Trophoblast cell (in vitro differentiated cells and primary cell): ENCODE measurements at places on chromosomes 5 and 9.
A peak's percentile ranks its signal among the peaks of the same experiment; 100 is the strongest.

- no peak for DNase-seq
These were observed 100.3 kb upstream of the ELAVL2 start for GRCh38 chr9:23926368-23926767.

- DNase-seq, result no peak
These were observed 2.1 kb downstream of the MGAT4B start for GRCh38 chr5:179804555-179804947.

DNA sequence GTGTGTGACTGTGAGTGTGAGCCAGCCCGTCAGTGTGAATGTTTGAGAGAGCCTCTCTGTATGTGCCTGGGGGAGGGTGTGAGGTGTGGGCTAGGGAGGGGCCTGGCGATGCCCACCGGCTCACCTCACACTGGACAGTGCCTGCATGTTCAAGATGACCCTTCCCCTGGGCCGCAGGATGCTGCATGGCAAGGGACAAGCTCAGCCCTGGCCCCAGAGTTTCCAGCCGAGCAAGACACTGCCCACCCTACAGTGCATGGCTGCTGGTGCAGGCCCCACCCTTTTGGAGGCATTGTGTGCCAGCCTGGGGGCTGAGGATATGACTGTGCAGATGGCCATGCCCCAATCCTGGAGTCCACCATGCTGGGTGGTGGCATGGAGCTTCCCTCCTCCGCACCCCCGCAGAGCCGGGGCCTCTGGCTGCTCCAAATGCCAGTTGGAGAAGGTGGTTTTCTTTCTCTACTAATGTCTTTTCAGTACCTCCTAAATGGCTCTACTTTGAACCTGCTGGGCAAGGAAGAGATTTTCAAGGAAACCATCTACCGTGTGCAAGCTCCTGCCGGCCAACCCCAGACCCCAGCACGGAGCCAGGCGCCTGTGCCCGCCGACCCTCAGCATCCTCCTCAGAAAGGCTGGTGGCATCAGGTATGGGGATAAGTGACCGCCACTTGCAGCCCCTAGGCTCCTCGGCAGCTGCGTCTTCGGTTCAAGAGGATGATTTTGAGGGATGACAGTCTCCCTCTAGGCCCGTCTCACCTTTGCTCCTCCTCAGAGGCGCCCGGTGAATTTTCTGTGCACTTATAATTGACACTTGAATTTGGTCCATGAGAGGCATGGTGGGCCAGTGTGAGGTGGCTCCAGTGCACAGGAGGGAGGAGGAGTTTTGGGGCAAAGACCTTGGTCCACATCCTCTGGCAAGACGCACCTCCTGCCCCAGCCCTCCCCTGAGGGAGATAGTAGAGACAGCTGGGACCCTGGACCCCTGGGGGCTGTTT is 27.7 kb downstream of the FGD3 start:
- no peak for DNase-seq

DNA sequence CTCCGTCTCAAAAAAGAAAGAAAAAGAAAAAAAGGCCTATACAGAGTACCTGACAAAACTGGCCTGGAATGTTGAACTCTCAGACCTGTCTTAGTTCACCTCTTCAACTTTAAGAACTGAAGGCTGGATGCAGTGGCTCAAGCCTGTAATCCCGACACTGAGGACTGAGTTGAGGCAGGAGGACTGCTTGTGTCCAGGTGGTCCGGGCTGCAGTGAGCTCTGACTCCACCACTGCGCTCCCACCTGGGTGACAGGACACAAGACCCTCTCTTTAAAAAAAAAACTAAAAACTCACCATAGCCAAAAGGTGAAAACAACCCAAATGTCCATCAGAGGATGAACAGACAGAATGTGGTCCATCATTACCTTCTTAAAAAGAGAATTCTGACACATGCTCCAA is 6.4 kb downstream of the MRPL41 start:
- DNase-seq, result no peak

- DNase-seq, result peak; percentile 63
These were observed 93.7 kb downstream of the WDR41 start for GRCh38 chr5:77398458-77398857.

- DNase-seq, result no peak
These were observed 76.8 kb upstream of the PHYKPL start for GRCh38 chr5:178309271-178310013.

DNA sequence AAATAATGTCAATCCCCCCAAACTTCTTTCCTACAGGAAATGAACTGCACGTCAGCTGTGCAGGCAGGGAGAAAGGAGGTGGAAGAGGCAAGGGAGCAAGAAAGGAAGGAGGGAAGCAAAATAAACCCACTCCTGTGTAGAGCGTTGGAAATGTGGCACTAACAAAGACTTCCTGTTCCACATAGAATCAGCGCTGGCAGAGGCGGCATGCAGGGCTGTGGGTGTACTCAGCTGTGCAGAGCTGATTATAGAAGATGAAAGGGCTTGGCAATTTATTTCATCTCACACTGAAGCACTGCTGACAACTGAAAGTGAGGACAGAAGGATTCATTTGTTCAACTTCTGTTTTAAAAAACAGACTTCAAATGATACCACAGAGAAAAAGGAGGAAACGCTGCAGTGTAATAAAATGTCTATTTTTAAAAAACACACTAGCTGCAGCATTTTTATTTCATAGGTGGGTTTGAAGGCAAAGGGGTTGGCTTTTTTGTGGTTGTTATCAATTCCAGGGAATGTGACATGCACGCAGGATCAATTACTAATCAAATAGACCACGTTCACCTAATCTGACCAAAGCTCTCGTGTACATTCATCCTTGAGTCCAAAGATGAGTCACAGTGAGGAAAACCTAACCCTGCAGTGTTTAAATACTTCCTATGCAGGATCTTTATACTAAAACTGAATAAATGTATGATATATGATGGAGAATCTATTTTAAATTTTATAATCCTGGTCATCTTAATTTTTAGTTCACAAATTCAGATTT is 583.5 kb downstream of the ZNF608 start:
- DNase-seq, result no peak

DNA sequence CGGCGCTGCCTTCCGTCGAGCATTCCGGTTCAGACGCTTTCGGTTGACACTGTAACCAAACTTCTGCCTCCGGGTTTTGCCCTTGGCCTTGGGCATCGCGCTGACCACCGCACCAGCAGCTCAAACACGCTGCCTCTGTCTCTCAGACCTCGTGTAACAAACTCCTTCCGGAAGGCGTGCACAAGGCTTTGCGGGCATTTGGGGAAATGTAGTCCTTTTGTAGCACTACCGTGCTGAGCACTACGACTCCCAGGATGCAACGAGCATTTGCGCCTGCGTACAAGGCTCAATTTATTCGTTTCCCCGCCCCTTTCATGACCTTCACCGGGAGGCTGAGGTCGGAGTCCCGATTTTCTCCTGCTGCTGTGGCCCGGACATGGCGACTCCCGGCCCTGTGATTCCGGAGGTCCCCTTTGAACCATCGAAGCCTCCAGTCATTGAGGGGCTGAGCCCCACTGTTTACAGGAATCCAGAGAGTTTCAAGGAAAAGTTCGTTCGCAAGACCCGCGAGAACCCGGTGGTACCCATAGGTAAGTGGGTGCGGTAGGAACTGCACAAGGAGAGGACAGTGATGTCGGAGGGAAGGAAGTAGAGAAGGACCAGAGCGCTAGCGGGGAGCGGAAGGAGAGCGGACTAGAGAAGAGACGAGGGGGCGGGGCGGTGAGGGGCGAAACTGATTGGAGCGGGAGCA is at the start of the genes HIGD2A and NOP16:
TSS of gene HIGD2A (plus strand) at position 308 of the 691 bp plus-strand sequence. CDS start at position 377, 69 bp downstream.
TSS of gene NOP16 (minus strand) at position 155 of the 691 bp plus-strand sequence. CDS start at position 96, 59 bp downstream.
- peak; percentile 98 for DNase-seq

DNA sequence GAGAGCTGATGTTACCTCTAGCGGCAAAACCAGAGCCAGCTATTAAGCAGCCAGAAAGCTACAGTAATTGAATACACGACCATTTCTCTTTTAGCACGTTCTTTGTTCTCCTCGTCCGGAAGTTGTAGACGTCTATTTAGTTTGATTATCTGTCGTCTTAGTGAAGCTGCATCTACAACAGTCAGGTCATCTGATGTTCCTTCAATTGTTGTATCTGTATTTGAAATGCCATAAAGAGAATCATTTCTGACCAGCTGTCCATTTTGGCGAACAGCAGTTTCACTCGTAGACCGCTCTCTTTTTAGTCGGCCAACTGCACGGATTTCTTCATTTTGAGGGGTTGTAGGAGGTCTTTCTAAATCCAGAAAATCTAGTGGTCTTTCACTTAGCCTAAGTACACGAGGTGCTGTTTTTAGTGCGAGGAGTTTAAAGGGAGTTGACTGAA is 12.6 kb downstream of the PDE6A start:
- DNase-seq, result no peak

GRCh38 chr9:96149533-96150280 is 152.3 kb downstream of the HSD17B3 start:
- no peak for DNase-seq

DNA sequence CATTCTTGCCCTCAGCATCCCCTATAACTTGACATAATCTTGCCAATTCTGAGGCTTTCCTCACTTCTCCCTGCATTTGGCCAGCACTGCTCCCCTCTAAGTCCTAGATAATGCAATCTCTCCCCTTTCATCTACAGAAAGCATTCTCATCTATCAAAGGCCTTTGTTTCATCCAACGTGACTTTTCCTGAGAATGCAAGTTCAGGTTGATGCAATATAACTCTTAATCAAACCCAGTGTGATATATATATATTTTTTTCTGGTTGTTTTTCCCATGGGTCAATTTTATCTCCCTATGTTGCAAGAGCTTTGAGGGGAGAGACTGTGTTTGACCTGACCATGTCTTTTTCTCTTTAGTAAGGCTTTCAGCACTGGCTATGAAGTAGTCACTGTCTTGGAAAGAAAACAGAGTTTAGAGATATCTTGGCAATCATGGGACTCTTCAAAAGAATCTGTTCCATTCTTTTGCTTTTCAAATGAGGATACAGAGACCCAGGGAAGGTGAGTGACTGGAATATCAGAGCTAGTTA is 268.6 kb downstream of the TRPM3 start:
- DNase-seq, result no peak
